ENCODE measurements at places on chromosomes 12 and 14.

- DNase-seq, result no peak
Observed at GRCh38 chr14:69943084-69943780, 64.0 kb downstream of the SMOC1 start.

- DNase-seq, result peak; percentile 80
Observed at GRCh38 chr12:93571365-93571924, 1.0 kb upstream of the SOCS2 start.

GRCh38 chr12:118603610-118604361, 227.4 kb downstream of the SUDS3 start:
- DNase-seq, result no peak

DNA sequence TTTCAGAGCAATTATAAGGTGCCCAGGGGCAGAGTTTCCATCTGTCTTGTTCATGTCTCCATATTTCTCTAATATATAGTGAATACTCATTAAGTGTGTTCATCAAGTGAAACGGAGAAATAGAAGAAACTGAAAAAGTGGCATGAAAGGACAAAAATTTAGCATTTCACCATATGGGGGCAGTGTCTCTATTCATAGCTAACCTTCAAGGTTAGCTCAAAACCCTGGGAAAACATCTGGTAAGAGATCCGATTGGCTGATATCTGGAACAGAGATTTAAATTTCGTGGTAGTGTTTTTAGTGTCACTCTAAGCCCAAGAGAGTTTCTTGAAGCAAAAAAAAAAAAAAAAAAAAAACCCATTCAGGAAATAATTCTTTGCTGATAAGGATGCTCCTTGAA, 367.5 kb downstream of the DAD1 start:
- DNase-seq, result no peak

- no peak for DNase-seq
Observed at GRCh38 chr12:14613718-14614117, 46.0 kb upstream of the PLBD1 start.

DNA sequence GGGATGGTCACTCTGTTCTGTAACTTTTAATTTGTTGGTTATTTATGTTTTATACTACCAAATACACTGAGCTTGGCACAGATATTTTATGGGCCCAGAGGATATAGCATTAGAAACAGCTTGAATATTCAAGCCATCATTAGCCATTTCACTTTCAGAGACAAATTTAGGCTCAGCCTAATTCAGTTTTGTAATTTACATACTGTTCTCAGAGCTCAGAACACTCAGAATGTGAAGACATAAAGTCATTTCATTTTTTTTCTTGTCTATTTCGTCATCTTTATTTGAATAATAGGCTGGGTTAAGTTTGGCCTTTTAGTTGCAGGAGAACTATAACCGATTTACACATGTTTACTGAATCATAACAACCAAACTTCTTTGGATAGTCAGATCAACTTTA, 361.7 kb downstream of the SNAPC1 start:
- no peak for DNase-seq
